ENCODE measurements at places on chromosomes 16 and 17.

DNA sequence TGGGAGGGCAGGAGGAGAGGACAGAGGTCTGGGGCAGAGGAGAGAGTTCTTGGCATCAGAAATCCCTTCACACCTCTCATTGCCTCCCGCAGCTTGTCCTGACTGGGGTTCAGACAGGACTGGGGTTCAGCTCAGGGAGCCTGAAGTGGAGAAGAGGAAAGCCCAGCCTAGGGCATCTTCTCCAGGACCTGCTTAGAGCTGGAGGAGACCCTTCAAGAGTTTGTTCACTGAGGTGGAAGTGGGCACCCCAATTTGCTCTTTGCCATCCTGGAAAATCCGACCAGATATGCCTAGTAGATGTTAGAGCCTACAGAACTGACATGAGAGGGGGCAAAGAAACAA is 2.0 kb downstream of the HOXB3 start:
- no peak for DNase-seq

DNA sequence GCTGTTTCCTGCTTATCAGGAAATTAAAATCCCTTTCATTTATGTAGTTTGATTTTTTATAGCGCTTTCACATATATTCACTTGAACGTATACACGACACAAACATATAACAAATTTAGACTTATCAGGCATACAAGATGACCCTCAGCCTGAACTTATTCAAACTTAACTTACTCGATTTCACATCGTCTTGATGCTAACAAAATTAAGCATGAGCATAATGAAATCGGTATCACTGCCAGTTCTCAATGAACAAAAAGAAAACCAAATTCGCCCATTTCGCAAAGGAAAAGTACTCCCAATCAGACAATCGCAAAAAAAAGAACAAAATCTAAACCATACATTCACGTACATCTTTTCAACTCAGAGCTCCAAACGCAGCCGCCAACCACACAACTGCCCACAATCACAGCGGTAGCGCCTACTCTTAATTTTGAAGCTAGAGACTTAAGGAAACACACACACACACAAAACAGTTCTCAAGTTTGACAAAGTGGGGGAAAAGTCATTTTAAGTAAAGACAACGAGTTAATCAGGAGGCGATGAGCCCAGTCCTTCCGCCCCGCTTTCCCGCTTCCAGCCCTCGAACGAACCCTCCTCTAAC is 1.1 kb downstream of the GJC1 start:
- DNase-seq, result no peak

GRCh38 chr17:9700136-9700535 is 54.8 kb downstream of the USP43 start:
- no peak for DNase-seq

- DNase-seq, result no peak
These were observed 20.4 kb downstream of the GAS7 start for GRCh38 chr17:10177913-10178505.

GRCh38 chr16:78570399-78571141 is 471.1 kb downstream of the WWOX start:
- DNase-seq, result no peak

DNA sequence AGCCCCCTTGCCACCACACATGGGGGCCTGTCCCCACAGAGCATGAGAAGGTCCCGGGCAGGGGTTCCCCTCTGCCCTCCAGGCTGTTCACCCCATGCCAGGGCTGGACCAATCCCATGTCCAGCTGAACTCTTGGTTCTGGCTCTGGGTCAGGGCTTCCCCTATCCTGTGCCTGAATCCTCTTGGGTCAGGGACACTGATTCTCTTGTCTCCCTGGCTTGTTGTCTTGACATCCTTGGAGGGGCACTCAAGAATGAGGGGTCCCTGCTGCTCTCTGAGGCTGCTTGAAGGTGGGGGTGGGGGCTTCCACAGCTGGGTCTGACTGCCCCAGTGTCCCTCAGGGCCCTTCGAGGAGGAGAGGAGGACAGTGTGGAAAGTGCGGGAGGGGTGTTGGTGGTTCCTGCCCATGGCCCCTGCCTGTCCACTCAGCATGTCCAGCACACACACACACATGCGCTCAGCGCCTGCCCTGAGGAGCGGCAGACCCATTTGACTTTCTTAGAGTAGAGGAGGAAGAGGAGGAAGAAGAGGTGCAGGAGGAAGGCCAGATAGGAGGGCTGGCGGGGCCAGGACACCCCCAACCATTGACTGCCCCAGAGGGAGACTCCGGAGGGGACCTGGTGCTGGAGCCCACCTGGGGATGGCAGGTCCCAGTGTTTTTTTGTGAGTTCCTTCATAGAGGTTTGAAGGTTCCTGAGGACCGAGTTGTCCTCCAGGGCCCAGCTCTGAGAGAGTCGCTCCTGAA is 47.0 kb downstream of the TNFRSF13B start:
- DNase-seq, result peak; percentile 19

DNA sequence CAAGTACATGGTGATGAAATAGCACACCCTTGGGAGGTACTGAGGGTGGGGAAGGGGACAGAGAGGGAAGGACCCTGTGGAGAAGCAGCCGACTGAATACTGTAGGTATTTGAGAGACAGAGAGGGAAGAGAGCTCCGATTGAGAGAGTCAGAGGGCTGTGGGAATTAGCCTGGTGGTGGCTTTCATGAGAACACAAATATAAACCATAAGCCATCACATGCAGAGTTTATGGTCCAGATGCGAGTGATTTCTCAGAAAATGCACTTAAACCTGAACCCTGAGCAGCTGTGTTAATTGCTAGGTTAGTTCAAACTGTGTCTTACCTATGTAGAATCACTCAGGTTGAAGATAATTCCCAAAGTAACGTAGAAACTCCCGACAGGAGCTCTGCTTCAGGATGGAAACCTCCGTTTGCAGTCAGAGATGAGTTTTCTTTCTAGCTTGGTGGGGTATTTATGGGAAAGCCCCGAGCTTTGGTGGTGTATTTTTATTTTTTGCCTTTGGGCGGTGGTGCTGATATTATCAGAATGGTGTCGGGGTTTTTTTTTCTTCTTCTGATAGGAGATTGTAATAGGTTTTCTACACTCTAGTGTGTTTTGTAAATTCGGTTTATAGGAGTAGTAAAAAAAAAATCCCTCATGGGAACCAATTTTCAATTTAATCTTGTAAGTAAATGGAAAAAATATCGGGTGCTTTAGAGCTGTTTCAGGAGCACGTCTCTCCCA is 184.9 kb upstream of the CACNG5 start:
- no peak for DNase-seq
